ENCODE measurements at places on chromosomes 1 and 21.

- DNase-seq: no peak
These were observed 15.5 kb downstream of the NTPCR start for GRCh38 chr1:232965912-232966217.

GRCh38 chr1:230809256-230809990 is 58.9 kb downstream of the C1orf198 start:
- DNase-seq: no peak

GRCh38 chr21:35281956-35282355 is 232.9 kb upstream of the RUNX1 start:
- DNase-seq: no peak

DNA sequence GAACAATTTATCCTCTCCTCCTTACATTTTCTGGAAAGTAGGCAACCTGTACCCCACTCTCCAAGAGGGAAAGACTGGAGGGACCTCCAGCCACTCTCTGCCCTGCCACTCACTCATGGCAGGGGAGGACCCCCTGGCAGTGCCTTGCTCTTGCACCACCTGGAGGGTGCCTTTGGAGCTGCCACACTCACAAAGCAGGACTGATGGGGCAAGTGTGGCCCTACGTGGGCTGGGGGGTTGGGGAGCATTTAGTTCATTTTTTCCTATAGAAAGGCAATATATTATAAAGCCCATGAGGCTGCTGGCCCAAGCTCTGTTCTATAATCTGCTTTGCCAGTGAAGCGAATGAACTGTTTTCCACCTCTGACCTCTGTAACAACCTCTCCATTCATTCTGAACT is 50.3 kb downstream of the GPR161 start:
- no peak for DNase-seq

DNA sequence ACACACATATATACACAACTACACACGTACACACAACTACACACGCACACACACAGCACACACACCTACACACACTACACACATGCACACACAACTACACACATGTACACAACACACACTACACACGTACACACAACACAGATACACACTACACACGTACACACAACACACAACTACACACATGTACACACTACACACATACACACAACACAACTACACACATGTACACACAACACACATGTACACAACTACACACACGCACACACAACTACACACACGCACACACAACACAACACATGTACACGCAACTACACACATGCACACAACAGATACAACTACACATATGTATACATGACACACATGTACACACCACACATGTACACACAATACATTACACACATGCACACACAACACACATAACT is 318.1 kb downstream of the CAMTA1 start:
- DNase-seq: no peak

DNA sequence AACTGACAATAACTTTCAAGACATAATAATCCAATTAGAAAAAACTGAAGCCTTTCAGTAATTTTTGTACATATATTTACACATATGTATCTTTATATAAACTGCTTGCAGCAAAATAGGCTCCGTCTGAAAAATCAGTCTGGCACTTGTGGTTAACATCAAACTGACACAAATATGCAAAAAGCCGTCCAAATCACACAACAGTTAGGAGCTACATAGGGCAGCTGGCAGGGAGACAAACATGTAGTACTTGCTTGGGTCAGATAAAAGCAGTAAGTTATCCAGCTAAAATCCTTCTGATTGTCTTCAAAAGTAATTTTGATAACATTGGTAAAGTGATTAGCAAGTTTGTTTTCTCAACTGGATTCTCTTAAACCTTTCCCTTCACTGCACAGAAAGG is 14.7 kb upstream of the GUCA2A start:
- DNase-seq: no peak

DNA sequence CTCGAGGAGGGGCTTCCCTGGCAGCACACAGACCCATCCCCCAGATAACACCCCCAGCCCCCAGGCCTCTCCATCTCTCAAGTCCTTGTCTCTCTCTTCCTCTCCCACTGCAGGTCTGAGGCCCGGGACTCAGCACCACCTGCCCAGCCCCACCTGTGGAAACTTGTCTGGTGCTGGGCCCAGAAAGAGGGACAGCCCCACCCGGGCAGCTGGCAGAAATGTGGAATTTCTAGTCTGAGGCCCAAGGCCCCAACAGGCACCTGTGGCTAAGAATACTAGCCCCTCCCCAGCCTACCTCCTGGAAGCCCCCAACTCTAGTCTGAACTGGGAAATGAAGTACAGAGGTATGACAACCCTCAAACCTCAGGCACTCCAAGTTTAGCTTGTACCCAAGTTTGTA is 15.4 kb downstream of the TTC39A start:
- no peak for DNase-seq

DNA sequence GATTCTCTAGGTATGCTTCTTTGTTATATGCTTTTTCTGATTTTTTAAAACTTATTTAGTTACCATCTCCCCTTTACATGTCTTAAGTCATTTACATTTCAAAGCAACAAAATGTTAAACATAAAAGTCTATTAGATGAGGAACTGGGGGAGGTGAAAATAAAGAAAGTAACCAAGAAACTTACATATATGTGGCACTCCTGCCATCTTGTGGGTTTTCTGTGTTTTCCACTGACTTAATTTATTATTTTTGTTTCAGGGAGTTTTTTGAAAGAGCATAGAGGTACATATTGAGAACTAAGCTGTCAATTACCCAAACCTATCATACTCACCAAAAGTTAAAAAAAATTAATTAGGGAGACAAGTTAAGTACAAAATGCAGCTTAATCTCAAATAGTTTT is 1531.1 kb downstream of the MRPL39 start:
- DNase-seq: no peak

- no peak for DNase-seq
These were observed 1.5 kb downstream of the SCNN1D start for GRCh38 chr1:1281533-1282321.
